ENCODE measurements at places on chromosomes 16 and 17. TPM values are rescaled to one million over a fixed set of nuclear protein-coding genes. Genes with fewer than 3 reads are reported as not detected.
A peak's percentile ranks its signal among the peaks of the same experiment; 100 is the strongest.

- DNase-seq, result no peak
Observed at GRCh38 chr16:54503011-54503855, 216.6 kb upstream of the IRX3 start.

- no peak for DNase-seq
Observed at GRCh38 chr16:65185241-65185778, 63.4 kb upstream of the CDH11 start.

GRCh38 chr16:50509521-50510341 lies 38.5 kb upstream of the NKD1 start:
- DNase-seq, result no peak

DNA sequence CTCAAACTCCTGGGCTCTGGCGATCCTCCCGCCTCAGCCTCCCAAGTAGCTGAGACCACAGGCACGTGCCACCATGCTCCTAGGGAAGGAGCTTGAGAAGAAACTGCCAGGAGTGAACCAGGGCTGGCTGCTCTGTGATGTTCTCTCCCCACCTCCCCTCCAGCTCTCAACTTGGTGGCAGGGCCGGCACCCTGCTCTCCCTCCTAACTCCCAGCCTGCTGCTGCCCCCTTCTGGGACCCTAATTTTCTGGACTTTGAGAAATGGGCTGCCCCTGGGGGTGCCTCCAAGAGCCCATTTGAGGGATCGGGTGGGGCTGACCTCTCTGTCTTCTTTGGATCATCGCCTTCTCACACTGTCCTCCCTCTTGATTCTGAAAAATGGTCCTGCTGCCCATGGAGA lies 14.9 kb upstream of the STAT3 start:
- DNase-seq, result no peak

DNA sequence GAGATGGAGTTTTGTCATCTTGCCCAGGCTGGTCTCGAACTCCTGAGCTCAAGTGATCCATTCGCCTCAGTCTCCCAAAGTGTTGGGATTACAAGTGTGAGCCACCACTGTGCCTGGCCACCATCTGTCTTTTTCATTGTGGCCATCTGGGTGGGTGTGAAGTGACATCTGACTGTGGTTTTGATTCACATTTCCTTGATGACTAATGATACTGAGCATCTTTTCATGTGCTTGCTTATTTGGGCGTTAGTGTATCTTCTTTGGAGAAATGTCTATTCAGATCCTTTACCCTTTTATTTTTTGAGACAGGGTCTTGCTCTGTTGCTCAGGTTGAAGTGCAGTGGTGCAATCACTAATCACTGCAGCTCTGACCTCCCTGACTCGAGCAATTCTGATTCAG lies 53.9 kb upstream of the ERN1 start:
- DNase-seq, result no peak

GRCh38 chr17:76584427-76585032 lies 1.1 kb downstream of the ST6GALNAC2 start:
- DNase-seq, result no peak

GRCh38 chr17:5584383-5585286 lies at the start of gene NLRP1:
Gene NLRP1, minus strand, starts transcription at chr17:5584509. Its CDS starts 552 bp downstream, at chr17:5583957.
- peak; percentile 31 for DNase-seq

DNA sequence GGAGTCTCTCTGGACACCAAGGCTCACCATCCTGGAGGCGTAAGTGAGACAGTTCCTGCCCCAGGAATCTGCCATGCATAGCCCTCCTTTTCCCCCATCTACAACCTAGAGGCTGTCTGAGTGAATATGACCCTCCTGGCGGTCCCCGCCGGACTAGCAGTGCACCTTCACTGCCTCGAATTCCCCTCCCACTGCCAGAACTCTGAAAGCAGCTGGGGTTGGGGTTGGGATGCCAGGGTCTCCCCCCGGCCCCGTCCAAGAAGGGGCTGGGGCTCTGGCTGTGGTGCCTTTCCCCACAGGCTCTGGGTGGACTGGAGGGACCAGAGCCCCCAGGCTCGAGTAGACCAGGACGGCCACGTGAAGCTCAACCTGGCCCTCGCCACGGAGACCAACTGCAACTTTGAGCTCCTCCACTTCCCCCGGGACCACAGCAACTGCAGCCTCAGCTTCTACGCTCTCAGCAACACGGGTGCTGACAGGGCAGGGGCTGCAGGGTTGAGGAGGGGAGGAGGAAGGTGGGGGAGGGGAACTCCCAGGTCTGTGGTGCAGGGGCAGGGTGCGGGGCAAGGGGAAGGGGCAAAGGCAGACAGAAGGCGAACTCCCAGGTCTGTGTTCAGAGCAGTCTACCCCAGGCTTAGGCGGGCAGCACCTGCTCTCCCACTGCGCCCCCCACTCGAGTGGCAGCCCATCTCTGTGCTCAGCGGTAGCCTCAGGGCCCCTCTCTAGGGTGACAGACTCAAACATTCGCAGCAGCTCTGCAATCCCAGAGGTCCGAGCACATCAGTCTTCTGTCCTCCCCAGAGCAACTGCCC lies 1.2 kb downstream of the ZACN start:
- no peak for DNase-seq

DNA sequence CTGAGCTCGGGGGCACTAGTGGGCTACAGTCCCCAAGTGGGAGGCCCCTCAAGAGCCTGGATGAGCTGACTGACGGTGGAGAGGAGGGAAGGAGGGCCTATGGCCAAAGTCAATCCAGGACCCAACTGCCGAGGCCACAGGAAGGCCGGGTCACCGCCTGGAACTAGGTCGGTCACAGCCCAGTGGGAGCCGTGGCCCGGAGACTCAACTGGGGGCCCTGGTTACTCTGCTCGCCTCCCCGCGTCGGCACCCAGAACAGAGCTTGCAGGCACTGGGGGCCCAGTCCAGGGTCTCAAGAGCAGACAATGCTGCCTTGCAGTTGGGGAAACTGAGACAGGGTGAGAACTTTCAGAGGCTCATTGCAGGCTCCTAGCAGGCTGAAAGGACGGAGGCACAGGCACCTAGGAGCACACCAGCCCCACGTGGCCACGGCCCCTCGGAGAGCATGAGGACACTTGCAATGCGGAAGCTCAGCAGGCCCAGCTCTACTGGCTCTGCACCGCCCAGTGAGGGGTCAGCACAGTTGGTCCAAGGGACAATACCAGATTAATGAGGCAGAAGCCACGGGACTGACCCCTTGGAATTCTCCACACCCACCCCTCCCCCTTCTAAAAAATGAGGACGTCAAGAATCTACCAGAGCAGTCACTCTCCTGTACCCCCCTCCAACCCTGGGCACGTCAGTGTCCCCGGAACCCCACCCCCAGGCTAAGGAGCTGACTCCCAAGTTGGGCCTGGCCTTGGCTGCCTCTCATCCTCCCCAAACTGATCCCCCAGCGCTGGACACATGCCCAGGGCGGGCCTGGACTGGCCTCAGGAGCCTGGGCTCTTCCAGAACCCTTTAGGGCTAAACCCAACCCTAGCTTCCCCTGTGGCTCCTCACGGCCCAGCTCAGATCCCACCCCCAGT lies 2.2 kb downstream of the HS3ST6 start:
- no peak for DNase-seq

DNA sequence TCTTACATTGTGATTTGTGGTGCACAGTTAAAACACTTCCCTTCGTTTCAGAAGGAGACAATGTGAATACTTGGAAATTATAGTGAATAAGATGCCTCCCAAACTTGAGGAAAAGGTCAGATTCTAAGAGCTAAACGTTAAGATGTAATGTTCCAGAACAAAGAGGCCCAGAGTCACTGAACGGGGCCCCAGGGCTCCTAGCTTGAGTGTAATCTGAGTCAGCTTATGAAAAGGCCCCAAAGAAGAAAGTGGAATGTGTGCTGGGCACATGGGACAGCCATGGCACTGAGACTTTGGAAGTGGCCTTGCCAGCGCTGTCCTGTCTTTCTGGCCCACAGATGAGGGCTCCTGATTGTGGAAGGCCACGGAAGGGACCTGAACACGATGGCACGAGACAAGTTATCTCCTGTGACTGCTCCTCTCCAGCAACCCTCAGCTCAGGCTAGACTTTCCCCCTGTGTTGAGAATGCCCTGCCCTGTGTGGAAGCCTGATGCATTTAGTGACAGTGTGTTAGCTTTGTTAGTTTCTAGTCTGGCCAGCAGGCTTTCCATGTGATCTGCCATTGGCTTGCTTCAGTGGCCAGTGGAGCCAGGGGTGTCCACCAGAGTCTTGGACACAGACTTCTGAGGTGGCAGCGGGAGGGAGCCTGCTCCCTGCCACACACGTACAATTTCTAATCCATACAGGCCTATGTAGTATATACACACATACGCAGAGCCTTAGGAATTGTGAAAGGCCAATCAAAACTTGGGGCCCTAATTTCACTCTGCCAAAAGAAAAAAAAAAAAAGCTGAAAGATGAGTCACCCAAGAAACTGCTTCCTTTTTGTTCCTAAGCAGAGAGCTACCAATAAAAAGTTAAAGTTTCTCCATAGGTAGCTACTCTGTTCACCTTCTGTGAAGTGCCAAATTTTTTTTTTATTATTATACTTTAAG lies 13.1 kb downstream of the SPATA33 start:
- no peak for DNase-seq

- no peak for DNase-seq
Observed at GRCh38 chr16:54479546-54479945, 193.0 kb upstream of the IRX3 start.

Gene GABARAPL2
- polyA plus RNA-seq, result 97.7 TPM

Gene TMC7
- polyA plus RNA-seq, result 5.4 TPM

Gene PNMT
- polyA plus RNA-seq, result not detected

Gene PPP1R9B
- 32.4 TPM for polyA plus RNA-seq

Gene SDK2
- polyA plus RNA-seq, result 0.36 TPM
